ENCODE measurements at places on chromosomes 16 and 17.

- no peak for DNase-seq
These were observed 63.4 kb downstream of the SNX20 start for GRCh38 chr16:50617646-50618184.

GRCh38 chr16:4345836-4346781 lies 5.0 kb downstream of the PAM16 start:
- no peak for DNase-seq

GRCh38 chr16:88711750-88712340 lies 5.5 kb downstream of the CTU2 start:
- no peak for DNase-seq

GRCh38 chr17:78815696-78816095 lies 24.9 kb downstream of the USP36 start:
- no peak for DNase-seq

DNA sequence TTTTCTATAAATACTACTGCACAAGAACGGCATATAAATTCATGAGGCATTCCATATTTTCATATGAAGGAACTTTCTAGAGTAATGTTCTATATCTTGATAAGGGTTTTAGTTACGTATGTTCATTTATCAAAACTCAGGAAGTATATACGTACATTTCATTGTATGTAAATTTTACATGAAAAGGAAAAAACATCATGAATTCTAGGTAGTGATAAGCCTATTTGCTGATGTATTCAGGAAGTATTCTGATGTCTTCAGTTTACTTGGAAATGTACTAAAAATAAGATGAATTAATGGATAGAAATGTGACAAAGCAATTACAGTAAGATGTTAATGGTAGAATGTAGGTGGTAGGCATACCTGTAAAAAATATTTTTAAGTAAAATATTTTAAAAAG lies 4.7 kb downstream of the DGKE start:
- no peak for DNase-seq

DNA sequence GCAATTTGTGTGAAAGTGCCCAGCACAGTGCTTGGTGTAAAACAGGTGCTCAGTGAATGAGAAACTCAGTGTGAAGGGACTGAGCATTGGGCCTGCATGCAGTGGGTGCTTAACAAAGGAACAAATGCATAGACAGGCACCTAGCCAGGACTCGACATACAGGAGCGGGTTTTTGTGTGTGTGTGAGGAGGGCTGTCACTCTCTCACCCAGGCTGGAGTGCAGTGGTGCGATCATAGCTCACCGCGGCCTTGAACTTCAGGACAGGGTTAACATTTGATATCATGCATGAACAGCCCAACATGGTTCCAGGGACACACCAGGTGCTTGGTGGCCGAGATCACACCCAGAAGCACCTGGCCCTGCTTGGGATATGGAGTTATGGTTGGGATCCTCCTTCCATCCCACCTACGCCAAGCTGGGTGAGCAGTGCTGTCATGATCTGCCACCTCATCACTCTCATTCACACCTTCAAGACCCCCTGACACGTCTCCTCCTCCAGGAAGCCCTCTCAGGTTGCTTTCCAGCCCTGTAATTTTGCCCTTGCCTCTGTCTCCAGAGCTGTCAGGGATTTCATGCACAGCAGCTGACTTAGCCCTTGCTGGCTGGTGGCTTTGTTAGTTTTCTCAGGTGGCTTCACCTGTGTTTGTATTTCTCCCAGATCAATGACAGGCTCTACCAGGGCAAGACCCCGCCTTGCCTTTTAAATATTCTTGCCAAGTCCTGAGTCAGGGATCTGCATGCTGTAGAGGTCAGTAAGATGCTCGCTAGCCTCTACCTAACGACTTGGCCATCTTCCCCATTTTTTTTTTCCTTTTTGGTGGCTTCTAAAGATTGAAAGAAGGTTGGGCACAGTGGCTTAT lies 66.4 kb downstream of the OR1D5 start:
- DNase-seq, result no peak

DNA sequence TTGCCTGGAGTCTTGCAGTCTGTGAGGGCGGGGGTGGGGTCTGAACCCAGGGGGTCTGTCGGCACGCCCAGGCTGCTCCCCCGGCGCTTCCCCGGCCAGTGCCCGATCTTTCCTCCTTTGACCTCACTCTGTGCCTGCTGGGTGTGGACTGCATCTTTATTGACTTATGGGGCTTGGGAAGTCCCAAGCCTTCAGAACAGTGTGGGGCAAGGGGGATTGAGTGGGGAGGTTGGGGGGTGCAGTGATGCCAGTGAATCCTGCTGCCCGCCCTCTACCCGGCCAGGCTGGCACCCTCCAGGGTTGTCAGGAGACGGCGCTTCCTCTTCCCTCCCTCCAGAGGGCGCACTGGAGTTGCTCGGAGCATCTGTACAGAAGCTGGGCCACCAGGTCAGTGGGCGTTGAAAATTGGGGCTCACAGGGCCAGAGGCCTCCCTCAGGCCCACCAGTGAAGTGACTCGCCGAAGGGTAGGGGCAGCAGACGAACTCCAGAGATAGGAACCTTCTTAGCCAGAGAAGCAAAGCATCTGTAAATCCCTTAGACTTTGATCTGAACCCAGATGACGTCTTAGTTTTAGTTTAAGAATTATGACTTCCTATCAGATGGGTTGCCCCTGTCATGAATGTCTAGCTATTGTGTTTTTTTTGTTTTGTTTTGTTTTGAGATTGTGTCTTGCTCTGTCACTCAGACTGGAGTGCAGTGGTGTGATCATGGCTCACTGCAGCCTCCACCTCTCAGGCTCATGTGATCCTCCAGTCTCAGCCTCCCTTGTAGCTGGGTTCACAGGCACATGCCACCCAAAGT lies 184.8 kb upstream of the CIBAR2 start:
- DNase-seq, result peak; percentile 16

DNA sequence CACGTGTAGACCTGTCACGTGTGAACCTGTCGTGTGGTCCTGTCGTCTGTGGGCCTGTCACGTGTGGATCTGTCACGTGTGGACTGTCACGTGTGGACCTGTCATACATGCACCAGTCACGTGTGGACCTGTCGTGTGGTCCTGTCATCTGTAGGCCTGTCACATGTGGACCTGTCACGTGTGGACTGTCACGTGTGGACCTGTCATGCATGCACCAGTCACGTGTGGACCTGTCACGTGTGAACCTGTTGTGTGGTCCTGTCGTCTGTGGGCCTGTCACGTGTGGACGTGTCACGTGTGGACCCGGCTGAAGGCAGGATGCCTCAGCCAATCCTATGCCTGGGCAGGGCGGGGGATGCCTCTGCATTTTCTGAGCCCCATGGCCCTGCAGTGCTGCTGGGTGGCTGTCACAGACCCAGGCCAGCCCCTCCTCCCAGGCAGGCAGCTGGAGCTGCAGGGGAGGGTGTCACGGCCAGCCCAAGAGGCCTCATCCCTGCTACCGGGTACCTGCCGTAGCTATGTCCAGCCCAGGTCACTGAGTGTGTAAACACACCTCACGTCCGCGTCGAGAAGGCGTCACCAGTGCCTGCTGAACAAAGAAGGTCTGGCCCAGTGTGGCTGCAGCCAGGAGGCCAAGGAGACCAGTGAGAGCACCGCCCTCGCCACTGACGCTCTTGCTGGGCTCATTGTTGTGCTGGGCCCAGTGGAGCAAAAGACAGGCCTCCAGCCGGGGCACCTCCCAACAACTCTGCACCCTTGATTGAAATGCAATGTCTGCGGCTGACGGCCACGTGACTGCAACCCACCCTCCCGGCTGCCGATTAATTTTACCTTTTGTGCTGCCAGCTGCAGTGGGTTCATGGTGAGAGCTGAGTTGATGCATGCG lies 18.6 kb upstream of the ACSF3 start:
- no peak for DNase-seq

GRCh38 chr16:73499276-73499675 lies 451.3 kb upstream of the ZFHX3 start:
- no peak for DNase-seq

DNA sequence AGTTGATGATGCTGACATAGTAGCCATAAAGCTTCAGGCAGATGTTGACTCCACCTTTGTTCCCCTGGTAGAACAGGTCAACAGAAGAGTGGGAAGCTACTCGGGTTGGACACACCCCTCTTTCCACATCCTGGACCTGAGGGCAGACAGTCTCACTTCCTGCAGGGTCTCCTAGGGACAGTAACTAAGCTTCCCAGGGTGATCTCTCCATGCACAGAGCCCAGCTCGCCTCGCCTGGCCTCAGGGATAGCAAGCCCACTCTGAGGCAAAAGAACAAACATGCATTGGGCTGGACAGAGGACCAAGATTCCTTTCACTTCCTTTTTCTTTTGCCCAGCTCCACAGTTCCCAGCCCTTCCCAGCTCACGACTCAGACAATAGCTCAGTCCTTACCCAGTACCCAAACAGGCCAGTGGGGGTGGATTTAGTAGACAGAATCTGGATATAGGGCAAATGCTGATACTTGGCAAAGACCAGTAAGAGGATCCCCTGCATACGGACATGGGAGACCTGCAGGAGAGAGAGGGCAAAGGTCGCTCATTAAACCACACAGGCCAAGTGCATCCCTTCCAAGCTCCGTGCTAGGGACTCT lies 7.0 kb downstream of the INPP5K start:
- DNase-seq, result no peak

DNA sequence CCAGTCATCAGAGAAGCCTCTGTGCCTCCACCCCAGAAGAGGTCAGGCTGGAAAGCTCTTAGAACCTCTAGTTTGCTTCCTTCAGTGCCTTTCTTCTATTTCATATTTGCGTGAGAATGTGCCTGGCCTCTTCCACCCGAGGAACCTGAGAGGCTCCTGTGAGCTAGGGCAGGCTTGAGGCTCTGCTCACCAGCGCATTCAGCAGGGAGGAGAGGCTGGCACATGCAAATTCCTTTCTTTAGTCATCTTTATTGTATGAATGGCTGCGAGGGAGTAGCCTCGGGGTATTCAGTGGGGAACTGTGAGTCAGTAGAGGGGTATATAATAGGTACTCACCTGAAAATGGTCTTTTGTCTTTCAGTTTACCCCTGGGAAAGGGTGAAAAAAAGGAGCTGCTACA lies 268.3 kb downstream of the ABCC12 start:
- DNase-seq, result no peak

- no peak for DNase-seq
These were observed 16.9 kb upstream of the HOXB9 start for GRCh38 chr17:48642843-48643696.

GRCh38 chr17:17965152-17965721 lies 7.0 kb downstream of the TOM1L2 start:
- no peak for DNase-seq

DNA sequence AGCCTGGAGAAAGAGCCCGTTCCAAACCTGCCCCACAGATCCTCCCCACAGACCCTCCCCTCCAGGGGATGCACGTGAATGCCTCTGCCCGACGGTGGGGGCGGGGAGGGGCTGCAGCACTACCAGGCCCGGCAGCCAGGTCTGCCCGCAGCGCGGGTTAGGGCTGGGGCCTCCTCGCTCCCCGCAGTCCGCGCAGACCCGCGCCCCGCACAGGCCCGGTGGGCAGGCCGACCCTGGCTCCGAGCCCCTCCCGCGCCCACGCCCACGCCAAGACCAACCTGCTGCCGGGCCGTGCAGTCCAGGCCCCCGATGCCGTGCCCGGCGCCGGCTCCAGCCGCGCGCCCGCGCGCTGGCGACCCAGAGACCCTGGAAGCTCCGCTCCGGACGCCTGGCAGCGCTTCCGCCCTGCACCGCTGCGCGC lies at the start of gene RPUSD1:
TSS of gene RPUSD1 (minus strand) at position 404 of the 421 bp plus-strand sequence. CDS start 644 bp downstream, outside the sequence.
- DNase-seq, result no peak

DNA sequence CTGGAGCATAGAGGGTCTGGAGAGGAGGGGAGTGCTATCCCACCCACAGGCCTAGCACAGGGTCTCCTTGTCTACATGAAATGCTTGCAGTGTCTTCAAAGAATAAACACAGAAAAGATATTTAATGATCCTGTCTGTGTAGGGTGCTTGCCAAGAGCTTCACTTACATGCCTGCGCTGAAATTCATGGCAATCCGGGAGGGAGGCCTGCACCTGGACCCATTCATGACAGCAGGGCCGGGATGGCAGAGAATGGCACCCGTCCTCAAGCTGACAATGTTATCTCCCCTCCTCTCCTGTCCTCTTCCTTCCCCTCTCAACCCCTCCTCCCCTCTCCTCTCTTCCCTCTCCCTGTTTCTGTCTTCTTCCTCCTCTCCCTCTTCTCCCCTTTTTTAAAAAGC lies 2.1 kb downstream of the ADGRG3 start:
- DNase-seq, result no peak

DNA sequence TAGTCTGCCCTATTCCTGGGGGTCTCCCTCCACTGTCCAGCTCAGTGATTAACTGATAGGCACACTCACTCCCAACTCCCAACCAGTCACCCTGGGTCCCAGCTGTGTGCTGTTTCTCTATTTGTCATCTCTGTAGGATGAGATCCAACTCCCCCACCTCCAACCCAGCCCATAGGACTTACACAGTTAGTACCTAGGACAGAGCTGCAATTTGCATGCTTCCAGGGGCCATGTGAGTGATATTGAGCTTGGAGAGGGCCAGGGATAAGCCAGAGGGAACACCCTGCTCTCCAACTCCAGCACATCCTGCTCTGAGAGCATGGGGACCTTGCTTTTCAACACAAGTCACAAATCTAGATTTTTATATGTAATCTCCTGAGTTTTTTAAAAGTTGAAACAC lies 8.8 kb downstream of the C17orf113 start:
- no peak for DNase-seq

DNA sequence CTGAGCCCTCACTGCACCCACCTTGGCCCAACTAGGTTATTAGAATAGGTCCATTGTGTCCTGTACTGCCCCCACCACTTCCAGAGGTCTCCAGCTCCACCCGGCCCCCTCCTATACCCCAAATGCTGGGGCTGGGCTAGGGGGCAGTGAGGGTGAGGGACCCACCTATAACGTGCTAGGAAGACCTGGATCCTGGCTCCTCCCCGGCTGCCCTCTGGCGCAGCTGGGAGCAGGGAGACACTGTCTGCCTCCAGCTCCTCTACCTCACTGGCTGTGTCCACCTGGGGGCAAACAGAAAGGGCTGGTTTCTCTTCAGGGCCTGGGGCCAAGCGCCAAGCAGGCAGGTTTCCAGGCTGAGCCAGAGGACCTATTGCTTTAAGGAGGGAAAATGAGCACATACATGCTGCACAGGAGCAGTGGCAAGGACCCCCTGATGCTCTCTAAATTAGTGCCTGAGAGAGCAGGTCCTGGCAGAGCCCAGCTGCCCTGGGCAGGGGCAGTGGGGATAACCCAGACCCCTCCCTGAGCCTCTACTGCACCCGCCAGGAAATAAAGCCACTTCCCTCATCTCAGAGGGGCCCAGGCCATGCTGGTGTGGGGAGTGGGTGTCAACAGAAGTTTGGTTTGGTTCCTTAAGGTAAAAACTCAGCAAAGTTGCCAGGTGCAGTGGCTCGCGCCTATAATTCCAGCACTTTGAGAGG lies 12.2 kb downstream of the TSPOAP1 start:
- peak; percentile 8 for DNase-seq

- no peak for DNase-seq
These were observed 27.9 kb upstream of the DBNDD1 start for GRCh38 chr16:90046971-90047713.
